ENCODE measurements at places on chromosomes 7 and 10.

GRCh38 chr10:6542999-6543430 lies 37.1 kb downstream of the PRKCQ start:
- no peak for DNase-seq

- no peak for DNase-seq
Measured at GRCh38 chr7:5526100-5526905, 102.7 kb upstream of the TNRC18 start.

- DNase-seq, result no peak
Measured at GRCh38 chr10:132916421-132916841, 25.9 kb downstream of the CFAP46 start.

- DNase-seq, result no peak
Measured at GRCh38 chr7:47744883-47745282, 163.0 kb upstream of the TNS3 start.

- no peak for DNase-seq
Measured at GRCh38 chr10:58826694-58827093, 314.0 kb downstream of the BICC1 start.

DNA sequence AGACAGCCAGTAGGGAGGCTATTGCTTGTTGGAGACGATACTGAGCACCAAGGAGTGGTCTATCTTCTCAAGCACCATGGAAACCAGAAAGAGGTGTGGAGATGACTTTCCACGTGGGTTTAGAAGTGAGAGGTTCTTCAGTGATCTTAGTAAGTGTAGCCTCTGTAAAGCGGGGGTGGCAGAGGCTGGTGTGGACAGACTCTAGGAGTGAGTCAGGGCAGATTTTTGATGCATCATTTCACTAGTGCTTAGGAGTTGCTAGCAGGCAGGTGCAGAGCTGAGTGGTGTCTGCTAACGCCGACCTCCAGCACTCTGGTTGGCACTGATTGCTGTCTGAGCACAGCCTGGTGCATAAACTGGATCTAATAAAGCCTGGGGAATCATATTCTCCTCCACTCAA lies 78.4 kb upstream of the ADO start:
- DNase-seq, result no peak

GRCh38 chr10:63657761-63658160 lies 136.6 kb downstream of the REEP3 start:
- DNase-seq, result no peak

- no peak for DNase-seq
Measured at GRCh38 chr7:37193087-37193774, 255.4 kb downstream of the ELMO1 start.

GRCh38 chr7:117034851-117035464 lies 81.7 kb downstream of the ST7 start:
- no peak for DNase-seq

GRCh38 chr7:141511676-141512396 lies 39.4 kb upstream of the AGK start:
- no peak for DNase-seq

GRCh38 chr10:125091891-125092290 lies 68.5 kb downstream of the CTBP2 start:
- DNase-seq, result no peak

DNA sequence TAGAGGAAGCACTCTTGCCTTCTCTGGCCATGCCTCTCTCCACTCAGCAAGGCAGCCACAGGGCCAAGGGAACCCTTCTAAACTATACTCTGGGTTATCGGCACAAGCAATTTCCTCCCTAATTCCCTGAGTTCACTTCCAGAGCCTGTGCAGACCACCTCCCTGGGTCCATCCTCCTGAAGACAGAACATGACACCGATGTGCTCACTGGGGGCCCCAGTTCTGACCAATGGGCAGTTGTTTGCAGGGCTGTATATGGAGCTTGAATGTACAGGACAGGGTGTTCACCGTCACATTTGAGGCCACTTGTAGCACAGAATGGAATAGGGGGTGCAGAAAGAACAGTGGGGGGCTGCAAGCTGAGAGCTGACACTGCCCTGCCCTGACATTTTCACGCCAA lies 77.7 kb downstream of the TFEC start:
- no peak for DNase-seq

DNA sequence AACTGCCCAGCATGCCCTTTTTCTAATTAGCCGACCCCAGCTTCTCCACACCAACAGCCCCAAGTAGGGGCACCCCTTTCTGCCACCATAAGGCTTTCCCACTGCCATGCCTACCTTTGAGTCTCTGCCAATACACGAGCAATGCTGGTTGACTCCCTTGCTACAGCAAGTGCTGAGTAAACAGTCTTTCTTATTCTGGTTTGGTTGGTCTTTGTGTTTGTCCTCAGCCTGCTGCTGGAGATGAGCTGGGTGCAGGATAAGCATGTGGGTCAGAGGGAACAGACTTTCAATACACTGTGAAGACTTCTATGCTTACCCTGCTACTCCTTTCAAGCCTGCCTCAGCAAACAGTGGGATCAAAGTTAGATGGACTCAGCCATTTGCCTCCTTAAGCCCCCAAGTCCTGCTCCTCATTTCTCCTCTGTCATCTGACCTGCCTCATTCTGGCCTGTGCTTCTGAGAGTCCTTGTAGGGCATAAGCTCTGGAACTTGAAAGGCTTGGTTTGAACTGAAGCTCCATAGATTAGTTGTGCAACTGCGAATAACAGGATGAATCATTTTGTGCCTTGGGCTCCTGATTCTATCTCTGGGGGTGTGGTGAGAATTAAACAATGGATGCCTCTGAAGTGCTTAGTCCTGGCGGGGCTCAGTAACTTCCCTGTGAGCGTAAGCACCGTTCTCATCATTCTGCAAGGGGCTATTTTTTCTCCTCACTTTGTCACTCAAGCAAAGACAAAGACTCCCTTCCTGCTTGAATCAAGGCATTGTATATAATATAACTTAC lies 533.8 kb upstream of the DPP6 start:
- DNase-seq, result no peak

DNA sequence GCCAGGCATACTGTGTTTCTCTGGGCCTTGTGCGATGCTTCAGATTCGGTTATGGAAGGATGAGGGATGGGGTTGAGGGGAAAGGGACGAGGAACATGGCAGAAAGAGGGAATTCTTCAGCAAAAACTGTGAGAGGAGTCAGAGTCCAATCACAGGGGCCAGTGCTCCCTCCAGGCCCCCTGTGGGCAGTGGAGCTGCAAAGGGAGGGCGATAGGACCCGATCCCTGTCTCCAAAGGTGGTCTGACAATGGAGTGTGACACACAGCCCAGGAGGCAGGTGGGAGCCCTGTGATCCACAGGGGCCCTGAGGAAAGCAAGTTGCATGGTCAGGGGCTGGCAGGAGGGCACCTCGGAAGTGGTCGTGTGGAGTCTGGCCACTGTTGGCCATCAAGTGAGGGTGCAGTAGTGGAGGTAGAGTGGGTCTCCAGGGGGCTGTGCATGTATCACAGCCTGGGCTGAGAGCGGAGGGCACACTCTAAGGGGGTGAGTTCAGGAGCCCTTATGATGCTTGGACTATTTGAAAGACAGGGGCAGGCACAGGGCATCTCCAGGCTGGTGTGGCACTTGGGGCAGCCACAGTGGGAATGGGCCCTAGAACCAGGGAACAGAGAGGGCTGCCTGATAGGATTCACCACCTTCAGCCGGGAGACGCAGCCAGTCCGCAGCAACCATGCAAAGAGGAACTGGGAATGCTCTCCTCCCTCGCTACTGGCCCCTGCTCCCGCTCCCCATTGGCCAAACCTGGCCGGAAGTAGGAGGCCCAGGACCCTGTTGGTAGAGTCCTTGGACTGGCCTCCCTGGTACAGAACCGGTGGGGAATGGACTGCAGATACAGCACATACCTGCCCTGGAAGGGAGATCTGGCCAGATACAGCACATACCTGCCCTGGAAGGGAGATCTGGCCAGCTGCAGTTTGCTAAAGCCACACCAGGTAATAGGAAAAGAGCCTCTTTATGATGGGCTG lies 115.9 kb downstream of the ADCY1 start:
- no peak for DNase-seq

GRCh38 chr7:114789871-114790311 lies 132.0 kb upstream of the MDFIC start:
- DNase-seq, result no peak

GRCh38 chr7:2558629-2559282 lies at the start of gene IQCE:
IQCE (plus strand) TSS chr7:2558979; CDS start chr7:2559182, 203 bp downstream.
- peak; percentile 85 for DNase-seq

DNA sequence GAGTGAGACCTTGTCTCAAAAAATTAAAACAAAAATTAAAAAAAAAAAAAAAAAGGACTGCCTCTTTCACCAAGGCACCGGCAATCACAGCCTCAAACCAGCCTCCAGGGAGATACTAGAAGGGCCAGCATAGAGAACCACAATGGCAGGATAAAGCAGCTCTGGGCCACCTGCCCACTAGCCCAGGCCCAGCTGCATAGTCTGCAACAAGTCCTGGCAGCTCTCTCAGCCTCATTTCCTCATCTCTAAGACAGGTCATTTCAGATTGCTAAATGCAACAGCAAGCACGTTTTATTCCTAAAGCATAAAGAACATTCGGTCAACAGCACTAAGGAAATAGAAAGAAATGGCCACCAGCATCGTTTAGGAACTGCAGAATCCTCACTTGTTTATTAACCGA lies 28.8 kb downstream of the XPNPEP1 start:
- peak; percentile 7 for DNase-seq

GRCh38 chr7:25885057-25885576 lies 266.9 kb upstream of the NFE2L3 start:
- no peak for DNase-seq

GRCh38 chr7:154423231-154423630 lies 371.0 kb downstream of the DPP6 start:
- DNase-seq, result no peak

GRCh38 chr7:135713836-135714470 lies 14.0 kb downstream of the SLC13A4 start:
- DNase-seq, result no peak

DNA sequence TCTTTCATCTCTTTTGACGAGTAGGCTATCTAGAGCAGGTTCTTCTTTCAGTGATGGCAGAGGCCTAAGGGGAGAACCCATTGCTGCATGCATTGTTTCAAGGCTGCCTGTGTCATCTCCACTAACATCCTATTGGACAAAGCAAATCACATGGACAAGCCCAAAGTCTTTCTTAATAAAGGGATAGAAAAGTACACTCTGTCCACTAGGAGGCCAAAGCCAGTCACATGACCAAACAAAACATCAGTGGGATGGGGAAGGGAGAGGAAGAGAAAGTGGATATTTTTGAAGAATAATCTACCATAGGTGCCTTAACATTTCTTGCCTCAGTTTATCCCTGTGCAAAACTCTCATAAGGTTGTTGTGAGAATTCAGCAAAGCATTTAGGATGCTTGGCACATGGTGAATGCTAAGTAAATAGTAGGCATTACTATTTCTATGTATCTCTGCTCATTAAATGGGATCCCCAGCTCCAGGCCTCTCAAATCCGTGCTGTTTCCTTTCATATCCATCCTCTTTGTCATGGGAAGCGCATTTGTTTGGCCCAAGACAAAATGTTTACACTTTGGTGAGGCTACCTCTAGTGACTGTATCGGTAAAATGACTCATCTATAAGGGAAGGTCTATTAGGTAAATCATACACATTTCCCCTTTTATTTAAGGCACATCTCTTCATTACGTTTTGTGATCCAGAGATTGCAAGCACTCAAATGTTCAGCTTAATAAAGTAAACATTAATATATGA lies 16.7 kb upstream of the CADPS2 start:
- DNase-seq, result no peak

- no peak for DNase-seq
Measured at GRCh38 chr10:115818012-115818411, 455.0 kb downstream of the GFRA1 start.

GRCh38 chr7:41536122-41536872 lies 166.6 kb downstream of the INHBA start:
- no peak for DNase-seq

DNA sequence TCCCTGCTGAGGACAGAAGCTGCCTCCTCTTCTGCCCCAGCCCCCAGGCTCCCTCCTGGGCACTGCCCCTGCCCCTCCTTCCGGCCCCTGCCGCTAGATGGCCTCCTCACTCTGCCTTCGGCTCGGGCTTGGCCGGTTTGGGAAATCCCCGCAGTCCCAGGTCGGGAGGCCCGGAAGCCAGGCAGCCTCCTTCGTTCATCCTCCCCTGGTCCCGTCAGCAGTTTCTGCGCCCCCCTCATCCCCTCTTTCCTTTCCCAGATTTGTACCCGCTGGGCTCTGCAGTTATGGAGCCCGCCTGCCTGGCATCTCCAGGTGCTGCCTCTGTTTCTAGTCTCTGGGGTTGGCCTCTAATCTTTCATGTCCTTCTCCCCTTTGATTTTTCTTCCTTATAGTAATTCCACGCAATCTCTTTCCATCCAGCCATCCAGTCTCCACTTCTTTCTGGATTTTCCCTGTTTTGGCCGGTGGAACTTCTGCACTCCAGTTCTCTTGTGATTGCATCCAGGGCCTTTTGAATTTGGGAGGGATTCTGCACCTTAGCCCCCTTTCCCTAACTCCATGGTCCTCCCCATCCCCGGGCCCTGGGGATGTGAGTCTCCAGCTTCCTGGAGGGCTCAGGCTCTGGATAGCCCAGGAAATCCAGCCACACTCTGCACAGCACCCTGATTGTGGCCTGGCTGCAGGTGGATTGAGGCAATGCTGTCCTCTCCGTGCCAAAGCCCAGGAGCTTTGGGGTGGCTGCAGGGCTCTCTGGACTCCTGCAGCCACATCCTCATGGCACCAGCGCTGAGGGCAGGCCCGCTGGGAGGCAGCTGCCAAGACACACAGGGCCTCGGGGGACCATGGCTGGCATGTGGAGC lies 3.3 kb upstream of the SHH start:
- no peak for DNase-seq

DNA sequence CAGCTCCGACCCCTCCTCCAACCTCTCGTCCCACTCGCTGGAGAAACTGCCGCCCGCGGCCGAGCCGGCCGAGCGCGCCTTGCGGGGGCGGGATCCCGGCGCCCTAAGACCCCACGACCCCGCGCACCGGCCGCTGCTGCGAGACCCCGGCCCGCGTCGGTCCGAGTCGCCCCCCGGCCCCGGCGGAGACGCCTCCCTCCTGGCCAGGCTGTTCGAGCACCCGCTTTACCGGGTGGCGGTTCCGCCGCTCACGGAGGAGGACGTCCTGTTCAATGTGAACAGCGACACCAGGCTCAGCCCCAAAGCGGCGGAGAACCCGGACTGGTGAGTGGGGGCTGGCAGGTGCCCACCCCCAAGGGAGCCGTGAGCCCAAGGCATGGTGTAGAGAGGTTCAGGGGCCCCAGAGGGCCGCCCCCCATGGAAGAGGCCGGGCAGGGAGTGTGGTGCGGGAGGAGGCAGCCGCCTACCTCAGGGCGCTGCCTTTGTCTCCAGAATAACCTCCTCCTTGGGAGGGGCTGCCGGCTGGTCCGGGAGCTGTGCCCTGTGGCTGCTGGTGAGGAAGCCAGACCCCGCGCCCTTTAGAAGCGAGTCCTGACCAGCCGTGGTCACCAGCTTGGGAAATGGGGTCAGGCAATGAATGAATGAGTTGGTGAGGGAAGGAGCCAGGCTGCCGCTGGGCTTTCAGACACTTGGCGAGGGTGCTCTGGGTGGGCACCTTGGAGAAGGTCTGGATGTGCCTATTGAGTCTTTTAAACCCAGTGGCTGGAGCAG lies 1.3 kb downstream of the FAM20C start:
- DNase-seq, result no peak

DNA sequence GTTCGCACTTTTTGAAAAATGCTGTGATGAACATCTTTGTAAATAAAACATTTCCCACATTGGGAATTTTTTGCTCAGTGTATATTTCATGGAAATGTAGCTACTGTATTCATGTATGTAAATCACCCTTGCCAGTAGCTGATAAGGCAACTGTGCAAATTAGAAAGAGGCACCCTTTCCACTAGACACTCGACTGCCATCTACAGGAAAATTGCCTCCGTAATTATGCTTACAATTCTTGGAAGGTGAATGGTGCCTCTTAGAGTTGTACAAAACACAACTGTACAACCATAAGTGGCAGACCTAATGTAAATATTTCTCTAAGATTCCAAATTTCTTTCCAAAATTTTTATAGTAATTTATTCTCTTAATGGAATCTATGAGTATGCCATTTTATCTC lies 491.7 kb downstream of the CCSER2 start:
- DNase-seq, result no peak

Measured in NCI-H1092 (cell line).